Nucleus accumbens (tissue), 56 donors: ENCODE measurements at places on chromosomes 1 and 21.

DNA sequence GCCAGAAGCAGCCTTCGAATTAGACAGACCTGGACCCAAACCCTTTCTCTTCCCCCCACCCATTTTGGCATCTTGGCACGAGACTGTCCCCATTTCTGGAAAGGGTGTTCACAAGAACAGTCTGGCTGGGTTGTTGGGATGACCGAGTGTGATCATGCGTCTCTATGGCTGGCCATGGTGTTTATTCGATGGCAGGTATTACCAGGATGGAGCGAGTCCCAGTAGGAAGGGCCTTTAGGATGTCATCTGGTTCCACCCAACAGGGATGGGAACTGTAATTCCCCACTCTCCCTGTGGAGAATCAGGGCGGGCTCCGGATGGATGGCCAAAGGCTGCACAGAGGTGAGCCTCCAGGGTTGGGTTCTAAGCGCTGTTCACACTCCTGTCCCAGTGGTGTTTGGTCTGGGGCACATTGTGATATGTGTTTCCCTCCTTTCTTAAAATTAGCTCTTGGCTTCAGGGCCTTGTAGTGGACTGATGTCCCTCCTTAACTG is 33.4 kb upstream of the ATP5PO start:
- DNase-seq, result no peak

- DNase-seq, result peak; percentile 81
Measured at GRCh38 chr21:16588433-16588860, 858.7 kb downstream of the USP25 start.

- no peak for DNase-seq
Measured at GRCh38 chr1:41915786-41916571, 2.7 kb downstream of the HIVEP3 start.

GRCh38 chr1:173861731-173862145 is 6.1 kb downstream of the GAS5 start:
- no peak for DNase-seq

DNA sequence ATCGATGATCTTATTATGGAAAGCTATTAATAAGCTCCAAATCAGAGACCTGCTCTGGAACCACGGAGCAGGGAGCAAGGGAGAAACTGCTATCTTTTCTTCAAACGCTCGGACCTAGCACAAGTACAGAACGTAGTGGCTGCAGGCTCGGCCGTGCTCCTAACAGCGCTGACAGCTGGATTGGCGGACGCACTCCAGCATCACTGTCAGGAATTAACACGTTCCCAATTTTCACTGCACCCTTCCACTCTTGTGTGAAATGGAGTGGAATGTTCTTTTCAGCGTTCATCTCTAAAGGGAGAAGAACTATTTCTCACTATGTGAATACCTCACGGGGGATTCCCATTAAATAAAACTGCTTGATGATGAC is 106.9 kb downstream of the ZNF281 start:
- peak; percentile 30 for DNase-seq

- DNase-seq, result no peak
Measured at GRCh38 chr1:205392650-205393049, 29.2 kb downstream of the LEMD1 start.

DNA sequence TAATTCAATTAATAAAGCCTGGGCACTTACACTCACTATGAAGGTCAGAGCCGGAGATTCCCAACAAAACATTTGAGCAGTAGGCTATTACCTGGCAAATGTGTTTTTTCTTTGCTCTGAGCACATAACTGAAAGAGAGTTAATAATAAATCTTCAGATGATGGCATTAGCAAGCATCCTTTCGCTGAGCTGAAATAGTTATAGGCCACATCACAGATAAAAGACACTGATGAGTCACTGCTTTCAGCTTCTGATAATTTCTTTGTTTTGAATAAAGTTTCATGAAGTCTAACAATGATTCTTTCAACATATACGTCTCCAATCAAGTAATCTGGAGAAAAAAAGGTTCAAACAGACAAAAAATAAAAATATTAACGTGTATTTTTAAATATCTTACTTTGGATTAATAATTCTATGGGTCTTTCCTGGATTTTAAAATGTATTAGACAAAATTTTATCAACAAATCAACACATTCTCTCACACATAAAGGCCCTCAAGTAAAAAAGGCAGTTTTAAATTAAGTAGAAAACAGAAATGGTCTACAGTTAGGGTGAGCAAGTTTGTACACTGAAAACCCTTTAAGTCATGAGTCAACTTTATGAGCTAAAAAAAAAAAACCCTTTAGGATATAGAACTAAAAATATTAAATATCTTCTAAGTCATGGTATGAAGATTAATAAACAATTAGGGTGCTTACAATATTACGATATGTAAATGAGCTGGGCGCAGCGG is 33.1 kb downstream of the LTN1 start:
- no peak for DNase-seq

GRCh38 chr1:231584117-231584516 is 42.5 kb upstream of the DISC1 start:
- no peak for DNase-seq

DNA sequence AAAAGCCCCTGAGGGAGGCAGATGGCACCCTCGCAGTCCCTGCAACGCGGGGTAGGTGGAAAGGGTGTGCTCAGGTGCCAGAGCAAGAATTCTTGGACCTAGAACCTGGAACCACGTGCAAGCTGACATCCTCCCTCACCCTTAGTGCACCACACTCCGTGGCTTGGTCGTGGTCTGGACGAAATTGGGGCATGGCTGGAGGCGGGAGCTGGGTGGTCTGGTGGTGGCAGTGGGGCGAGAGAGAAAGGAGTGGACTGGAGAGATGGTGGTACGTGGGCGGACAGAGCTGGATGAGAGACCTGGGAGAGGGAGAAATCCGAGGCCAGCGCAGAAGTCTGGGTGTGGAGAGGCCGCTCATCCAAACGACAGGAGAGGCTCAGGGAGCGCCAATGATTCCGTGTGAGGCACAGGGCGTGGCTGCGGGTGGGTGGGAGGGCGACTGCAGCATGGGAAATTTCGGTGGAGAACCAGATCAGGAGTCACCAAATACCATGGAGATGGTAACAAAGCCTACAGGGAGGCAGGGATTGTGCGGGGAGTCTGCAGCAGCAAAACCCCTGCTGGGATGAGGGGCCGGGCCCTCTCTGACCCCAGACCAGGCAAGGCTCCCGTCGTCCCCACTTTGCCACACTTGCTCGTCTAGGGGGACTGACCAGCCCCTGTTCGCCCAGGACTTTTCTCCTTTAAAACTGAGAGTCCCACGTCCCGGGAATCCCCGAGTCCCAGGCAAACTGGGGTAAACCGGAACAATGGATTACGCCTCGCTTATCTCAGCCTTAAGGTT is 31.9 kb downstream of the CDCP2 start:
- DNase-seq, result no peak

- no peak for DNase-seq
Measured at GRCh38 chr1:182215764-182216163, 154.3 kb upstream of the ZNF648 start.

- no peak for DNase-seq
Measured at GRCh38 chr1:17004466-17005364, 7.0 kb downstream of the ATP13A2 start.

DNA sequence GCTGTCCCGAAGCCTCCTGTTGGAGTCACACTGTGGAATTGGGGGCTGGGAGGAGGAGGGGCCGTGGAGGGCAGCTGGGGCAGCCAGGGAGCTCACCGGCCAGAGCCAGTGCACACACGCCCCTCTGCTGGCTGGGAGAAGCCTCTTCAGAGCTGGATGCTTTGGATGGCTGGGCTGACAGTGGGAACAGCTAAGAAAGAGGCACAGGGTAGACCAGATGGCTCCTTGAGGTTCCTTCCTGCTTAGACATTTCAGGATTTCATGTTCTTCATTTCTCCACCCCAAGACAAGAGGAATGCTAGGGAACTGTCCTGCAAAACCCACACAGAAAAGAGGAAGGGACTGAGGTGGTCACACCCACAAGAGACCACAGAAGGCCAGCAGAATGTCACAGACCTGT is 254.8 kb upstream of the VAMP3 start:
- DNase-seq, result no peak

DNA sequence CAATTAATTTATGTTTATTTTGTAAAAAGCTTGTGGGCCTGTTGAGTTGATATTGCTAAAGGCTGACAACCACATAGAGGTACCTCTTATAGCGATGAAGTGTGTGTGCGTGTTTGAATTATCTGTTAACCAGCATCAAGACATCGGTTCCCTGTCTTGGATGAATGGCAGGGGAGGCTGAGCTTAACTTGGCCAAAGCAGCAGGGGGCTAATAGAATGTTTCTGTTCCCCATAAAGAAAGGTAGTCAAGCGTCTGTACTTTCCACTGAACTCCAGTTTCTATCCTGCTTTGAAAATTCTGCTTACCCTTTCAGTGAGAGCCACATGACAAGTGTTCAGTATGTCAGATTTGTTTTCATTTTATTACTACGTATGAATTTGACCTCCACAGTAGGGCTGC is 63.0 kb downstream of the ROR1 start:
- DNase-seq, result no peak

DNA sequence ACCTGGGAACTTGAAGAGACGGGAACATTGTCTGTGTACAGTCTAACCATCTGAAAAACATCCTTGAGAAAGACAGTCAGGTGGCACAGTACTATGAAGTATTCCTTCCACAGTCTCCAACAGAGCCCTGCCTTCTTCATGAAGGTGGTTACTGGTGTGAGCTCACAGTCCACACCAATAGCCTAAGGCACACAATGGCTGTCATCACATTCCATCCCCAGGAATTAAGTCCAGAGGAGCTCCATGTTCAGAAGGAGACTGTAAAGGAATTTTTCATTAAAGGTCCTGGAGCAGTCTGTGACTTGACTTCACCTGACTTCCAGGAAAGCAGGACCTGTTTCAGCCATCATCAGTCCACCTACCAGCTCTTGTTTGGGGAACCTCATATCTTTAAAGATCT is 180.2 kb downstream of the C1orf21 start:
- no peak for DNase-seq

DNA sequence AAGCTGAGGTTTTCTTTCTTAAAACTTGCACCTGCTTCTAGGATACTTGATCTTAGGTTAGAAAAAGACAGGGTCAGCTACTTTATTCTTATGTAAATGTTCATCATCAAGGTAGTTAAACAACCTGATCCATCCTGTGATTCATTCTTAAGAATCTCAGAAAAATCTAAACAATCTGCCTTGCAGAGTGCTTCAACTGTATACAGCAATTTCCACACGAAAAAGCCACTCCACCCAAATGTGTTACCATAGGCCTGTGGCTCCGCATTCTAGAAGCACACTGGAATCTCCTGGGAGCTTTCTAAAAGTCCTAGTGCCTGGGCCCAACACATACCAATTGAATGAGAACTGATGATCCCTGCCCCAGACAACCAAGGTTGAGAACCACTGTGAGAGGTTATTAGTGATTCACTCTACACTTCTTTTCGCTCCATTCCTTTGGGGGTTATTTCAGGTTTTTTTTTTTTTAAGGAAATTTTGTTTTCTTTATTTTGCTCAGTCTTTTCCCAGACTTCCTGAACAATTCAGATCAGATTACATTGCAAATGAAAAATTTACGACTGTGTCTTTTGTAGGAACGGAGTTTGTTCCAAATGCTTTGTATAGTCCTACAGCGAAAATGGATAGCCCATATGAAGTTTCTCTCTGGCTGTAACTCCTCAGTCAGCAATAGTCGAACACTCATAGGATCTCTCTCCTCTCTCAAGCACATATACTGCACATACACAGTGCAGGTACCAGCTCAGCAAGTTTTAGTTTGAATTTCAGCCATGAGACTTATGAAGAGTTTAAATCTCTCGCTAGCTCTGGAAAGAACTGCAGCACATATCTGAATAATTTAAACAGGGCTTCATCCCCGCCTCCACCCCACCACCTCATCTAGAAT is 16.1 kb downstream of the SMYD2 start:
- DNase-seq, result no peak

DNA sequence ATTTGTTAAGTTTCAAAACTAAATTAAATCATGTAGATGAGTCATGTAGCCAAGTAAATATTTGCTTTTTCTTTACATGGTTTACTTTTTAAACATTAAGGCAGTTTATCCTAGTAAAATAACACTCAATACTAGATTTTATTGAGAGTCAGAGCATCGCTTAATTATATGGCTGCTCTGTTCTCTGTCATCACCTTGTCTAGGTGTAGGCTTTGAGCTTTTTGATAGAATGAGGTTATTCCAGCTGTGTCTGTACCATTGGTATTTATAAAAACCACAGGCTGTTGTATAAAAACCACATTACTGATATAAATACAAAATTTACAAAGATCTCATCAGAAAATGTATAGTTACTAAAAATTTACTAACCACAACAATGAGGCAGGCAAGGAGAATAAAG is 42.5 kb upstream of the GPR52 start:
- DNase-seq, result no peak

GRCh38 chr1:38029081-38029681 is 16.6 kb downstream of the UTP11 start:
- DNase-seq, result no peak

DNA sequence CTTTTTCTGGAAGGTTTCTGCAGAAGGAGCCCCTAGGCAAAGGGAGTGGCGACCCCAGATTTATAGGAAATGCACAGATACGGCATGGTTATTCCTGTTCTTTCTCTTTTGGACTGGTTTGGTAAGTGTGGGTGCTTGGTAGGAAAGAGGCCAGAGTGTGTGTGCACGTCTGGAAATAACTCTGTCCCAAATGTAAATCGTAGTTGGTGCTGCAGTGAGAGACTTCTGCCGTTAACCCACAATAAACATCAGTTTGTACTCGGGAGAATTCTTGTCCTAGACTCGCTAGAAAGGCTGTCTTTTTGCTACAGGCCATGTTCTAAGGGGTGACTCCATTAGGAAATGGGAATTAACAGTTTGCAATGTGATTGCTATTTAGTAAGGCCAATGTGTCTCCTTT is 779 bp downstream of the SLC44A3 start:
- DNase-seq, result no peak

- no peak for DNase-seq
Measured at GRCh38 chr1:233197940-233198339, 97.6 kb downstream of the PCNX2 start.

DNA sequence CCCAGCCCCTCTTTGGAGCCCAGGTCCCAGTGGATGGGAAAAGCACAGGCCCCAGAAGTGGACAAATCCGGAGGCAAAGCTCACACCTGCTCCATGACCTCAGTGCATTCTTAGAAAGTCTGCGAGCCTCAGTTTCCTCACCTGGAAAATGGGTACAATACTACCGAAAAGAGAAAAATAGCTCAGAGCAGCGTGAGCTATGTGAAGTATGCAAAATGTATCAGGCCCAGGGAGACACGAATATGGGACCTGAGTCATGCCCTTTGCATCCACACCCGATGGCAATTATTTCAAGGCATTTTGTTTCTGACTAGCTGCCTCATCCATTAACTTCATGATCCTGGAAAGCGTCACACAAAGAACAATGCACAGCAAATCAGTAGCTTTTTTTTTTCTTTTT is 9.2 kb downstream of the ALDH4A1 start:
- no peak for DNase-seq

GRCh38 chr1:30689901-30690645 is 33.3 kb downstream of the MATN1 start:
- no peak for DNase-seq

GRCh38 chr1:12340544-12340930 is 110.7 kb downstream of the VPS13D start:
- no peak for DNase-seq
